Activated naive CD8-positive, alpha-beta T cell treated with anti-CD3 and anti-CD28 coated beads, Interleukin-2, amount 10 ng/mL, durations not matched to agents 7 days and 5 days (primary cell): ENCODE measurements at places on chromosomes 7 and 10. TPM values are rescaled to one million over a fixed set of nuclear protein-coding genes. Genes with fewer than 3 reads are reported as not detected.
A peak's percentile ranks its signal among the peaks of the same experiment; 100 is the strongest.

DNA sequence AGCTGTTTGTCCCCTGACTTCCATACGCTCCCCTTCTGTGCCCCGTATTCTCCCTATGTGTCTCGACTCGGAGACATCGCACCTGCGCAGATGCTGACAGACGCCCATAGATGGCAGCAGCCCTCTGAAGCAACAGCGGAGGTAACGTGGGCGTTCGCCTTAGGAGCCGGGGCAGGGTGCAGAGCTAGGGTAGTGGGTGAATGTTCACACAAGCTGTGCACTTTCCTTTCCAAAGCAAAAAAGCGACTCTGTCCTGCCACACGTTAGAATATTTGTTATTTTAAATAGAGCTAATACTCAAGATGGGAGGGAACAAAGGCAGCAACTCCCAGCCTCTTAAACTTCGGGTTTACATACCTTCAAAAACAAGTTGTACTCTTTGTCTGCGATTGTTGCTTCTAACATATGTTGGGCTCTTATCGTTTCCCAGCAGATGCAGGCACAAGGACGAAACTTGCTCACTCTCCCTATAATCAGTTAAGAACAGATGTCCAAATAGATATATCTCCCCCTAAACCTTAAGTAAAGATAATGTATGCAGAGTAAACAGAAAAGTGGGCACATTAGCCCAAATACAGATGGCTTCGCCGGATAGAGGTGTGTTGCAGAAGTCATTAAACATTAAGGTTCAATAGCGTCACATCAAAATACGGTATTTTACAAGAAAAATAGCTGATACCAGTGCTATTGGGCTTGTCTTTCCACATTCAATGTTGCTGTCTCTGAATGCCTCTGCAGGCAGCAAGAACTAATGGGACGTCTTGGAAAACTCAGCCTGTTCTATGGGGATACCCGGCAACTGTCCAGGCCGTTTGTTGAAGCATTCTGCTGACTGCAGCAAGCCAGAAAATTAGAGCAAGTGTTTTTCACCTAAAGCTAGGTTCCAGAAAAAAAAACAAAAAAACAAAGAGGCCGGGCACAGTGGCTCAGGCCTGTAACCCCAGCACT, 340.3 kb upstream of the PRKCQ start:
- DNase-seq = peak; percentile 75
- H3K36me3 ChIP-seq = no peaks in the 10 kb centered on the region
- H3K4me1 ChIP-seq = peaks cover 27% of the 10 kb centered on the region
- H3K4me3 ChIP-seq = peak overlapping the region; percentile 35
- peak overlapping the region; percentile 11 for H3K27ac ChIP-seq
- H3K27me3 ChIP-seq = peaks cover 2% of the 10 kb centered on the region

- peaks cover 29% of the 10 kb centered on the region for H3K4me1 ChIP-seq
- H3K36me3 ChIP-seq = peaks cover 16% of the 10 kb centered on the region
- peak overlapping the region; percentile 30 for H3K4me3 ChIP-seq
- peak overlapping the region; percentile 72 for H3K27ac ChIP-seq
- peak; percentile 49 for DNase-seq
Observed at GRCh38 chr7:5630670-5631069, 150.8 kb downstream of the RNF216 start.

- H3K27ac ChIP-seq = no peak overlapping the region
- no peaks in the 10 kb centered on the region for H3K36me3 ChIP-seq
- no peaks in the 10 kb centered on the region for H3K4me1 ChIP-seq
- no peak for DNase-seq
- peaks cover 5% of the 10 kb centered on the region for H3K27me3 ChIP-seq
Observed at GRCh38 chr7:3860932-3861331, 559.9 kb downstream of the SDK1 start.

Gene SPACDR
- total RNA-seq = 3.5 TPM

DNA sequence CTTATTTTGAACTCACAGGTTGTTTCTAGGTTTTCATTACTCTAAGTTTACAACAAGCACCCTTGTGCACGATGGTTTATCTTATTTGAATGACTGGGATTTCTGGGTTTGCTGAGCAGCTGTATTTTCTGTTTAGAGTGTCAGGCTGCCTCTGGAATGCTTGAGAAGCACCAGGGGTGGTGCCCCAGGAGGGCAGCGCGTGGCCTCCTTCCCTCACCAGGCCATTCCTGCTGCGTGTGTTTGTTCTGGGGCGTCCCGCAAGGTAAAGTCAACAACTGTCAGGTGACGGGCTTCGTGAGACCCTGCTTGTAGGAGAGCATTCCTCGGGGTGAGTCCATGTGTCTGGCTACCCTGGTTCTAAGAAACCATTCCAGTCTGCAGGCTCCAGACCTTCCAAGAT, 54.9 kb downstream of the FAM171A1 start:
- DNase-seq = no peak

Gene WEE2
- not detected for total RNA-seq

DNA sequence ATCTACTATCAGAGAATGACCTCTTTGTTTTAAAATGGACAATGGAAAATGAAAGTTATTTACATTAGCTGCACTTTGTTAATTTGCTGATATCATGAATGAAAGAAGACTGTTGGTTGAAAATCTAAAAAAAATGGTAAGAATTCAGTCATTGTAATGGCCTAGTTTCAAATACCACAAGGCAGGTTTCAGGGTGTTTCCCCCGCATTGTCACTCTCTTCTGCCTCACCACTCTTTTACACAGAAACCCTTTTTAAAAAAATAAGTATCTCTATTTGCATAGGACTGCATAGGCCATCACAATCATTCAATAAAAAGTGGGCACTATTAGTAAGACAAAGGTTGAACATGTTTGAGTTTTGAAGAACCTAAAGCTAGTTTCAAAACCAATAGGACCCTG, 737.1 kb downstream of the INHBA start:
- no peaks in the 10 kb centered on the region for H3K4me1 ChIP-seq
- H3K27ac ChIP-seq = no peak overlapping the region
- no peak for DNase-seq
- no peaks in the 10 kb centered on the region for H3K36me3 ChIP-seq

Gene NRAP
- total RNA-seq = not detected

GRCh38 chr7:47149208-47149839, 432.6 kb downstream of the TNS3 start:
- peaks cover 6% of the 10 kb centered on the region for H3K27me3 ChIP-seq
- no peak overlapping the region for H3K4me3 ChIP-seq
- no peaks in the 10 kb centered on the region for H3K4me1 ChIP-seq
- DNase-seq = no peak
- no peak overlapping the region for H3K27ac ChIP-seq

GRCh38 chr7:42690794-42691639, 220.9 kb downstream of the C7orf25 start:
- H3K27me3 ChIP-seq = no peaks in the 10 kb centered on the region
- no peak overlapping the region for H3K4me3 ChIP-seq
- no peaks in the 10 kb centered on the region for H3K4me1 ChIP-seq
- no peak overlapping the region for H3K27ac ChIP-seq
- H3K36me3 ChIP-seq = no peaks in the 10 kb centered on the region

DNA sequence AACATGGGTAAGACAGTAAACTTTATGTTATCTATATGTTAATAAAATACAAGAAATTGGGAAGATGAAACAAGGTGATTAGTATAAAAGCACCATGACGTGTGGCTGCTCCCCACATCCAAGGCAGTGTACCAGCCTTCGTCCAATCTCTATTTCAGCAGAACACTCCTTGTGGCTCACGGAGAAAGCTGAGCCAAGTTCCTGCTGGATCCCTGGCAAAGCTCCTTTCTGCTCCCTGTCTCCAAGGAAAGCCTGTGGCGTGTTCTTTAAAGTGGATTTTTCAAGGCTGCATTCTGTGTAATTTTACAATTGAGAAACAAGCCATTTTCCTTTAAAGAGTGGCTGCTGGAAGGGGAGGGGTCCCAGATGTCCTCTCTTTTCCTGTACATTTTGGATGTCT, 467.3 kb downstream of the PTPRN2 start:
- H3K36me3 ChIP-seq = no peaks in the 10 kb centered on the region
- no peak overlapping the region for H3K4me3 ChIP-seq
- no peaks in the 10 kb centered on the region for H3K4me1 ChIP-seq
- H3K27ac ChIP-seq = no peak overlapping the region

Gene PNLIP
- not detected for total RNA-seq

Gene SFMBT2
- total RNA-seq = 50.6 TPM

DNA sequence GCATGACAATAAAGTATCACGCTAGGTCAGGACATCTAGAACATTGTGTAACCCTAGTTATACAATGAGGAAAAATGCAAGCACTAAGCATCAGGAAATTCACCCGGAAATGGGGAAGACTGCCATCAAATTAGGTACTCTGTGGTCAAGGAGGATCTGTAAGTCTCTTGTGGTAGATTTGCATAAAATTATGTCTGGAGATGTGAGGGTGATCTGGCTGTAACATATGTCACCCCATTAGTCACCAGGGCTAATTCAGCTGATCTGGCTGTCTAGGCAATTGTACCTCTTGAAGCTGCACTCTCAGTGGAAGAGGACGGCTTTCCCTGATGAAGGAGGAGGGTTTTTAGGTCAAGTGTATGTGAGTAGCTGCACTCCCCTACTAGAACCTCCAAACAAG, 14.8 kb downstream of the AKR1D1 start:
- no peak for DNase-seq
- H3K27me3 ChIP-seq = peaks cover 3% of the 10 kb centered on the region
- H3K36me3 ChIP-seq = no peaks in the 10 kb centered on the region
- H3K4me1 ChIP-seq = no peaks in the 10 kb centered on the region

Gene LIPF
- not detected for total RNA-seq

DNA sequence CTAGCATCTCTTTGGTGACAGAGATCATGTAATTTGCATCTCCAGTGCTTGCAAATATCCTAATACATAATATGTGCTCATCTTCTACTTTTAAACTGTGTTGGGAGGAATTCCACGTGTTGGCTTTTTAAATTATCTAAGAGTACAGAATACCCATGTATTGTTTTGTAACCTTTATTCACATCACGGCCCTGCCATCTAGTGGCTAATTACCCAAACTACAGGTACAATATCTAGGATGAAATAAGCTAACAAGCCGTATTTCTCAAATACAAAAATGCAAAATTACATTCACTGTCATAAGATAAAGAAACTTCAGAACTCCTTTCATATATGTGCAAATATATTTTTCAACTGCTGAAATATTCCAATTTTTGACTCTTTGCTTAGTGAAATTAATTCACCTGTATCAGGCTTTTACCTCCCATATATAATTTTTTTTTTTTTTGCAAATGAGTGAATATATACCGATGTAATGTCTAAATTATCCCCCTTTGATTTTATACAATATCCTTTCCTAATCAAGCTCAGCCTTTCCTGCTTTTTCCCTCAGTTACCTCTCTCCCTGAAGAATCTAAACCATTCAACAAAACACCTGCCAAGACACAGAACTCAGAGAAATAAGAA, 30.3 kb upstream of the LSM8 start:
- H3K27me3 ChIP-seq = peaks cover 25% of the 10 kb centered on the region
- peaks cover 2% of the 10 kb centered on the region for H3K36me3 ChIP-seq
- no peak overlapping the region for H3K4me3 ChIP-seq
- H3K27ac ChIP-seq = no peak overlapping the region
- DNase-seq = no peak
- H3K4me1 ChIP-seq = no peaks in the 10 kb centered on the region

- H3K27me3 ChIP-seq = peaks cover 18% of the 10 kb centered on the region
- no peak overlapping the region for H3K27ac ChIP-seq
- H3K36me3 ChIP-seq = peaks cover 2% of the 10 kb centered on the region
- H3K4me1 ChIP-seq = peaks cover 8% of the 10 kb centered on the region
- no peak for DNase-seq
Observed at GRCh38 chr10:70657041-70657440, 15.3 kb upstream of the ADAMTS14 start.

GRCh38 chr7:17968791-17969715, 28.8 kb upstream of the SNX13 start:
- DNase-seq = no peak
- no peaks in the 10 kb centered on the region for H3K4me1 ChIP-seq
- H3K27ac ChIP-seq = no peak overlapping the region
- H3K27me3 ChIP-seq = peaks cover 3% of the 10 kb centered on the region
- H3K4me3 ChIP-seq = no peak overlapping the region

DNA sequence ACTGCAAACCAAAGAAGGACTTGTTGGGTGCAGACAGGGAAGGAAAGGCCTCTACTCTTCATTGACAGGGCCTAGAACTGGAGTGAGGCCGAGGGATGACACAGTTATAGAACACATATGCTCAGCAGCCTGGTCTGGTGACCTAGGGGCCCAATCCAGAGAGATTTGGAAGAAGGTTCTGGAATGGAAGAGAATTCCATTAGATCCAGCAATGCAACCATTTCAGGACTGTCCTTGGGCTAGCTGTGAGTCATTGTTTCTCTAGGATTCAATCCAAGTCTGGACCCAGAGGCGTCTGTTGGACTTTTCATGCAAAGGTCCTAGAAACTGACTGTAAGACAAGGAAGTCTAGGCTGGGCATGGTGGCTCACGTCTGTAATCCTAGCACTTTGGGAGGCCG, 59.2 kb downstream of the WIPF3 start:
- H3K4me1 ChIP-seq = no peaks in the 10 kb centered on the region
- H3K36me3 ChIP-seq = no peaks in the 10 kb centered on the region
- no peak overlapping the region for H3K27ac ChIP-seq
- DNase-seq = no peak

- no peak for DNase-seq
- H3K27ac ChIP-seq = no peak overlapping the region
- H3K27me3 ChIP-seq = no peaks in the 10 kb centered on the region
- H3K36me3 ChIP-seq = peaks cover 2% of the 10 kb centered on the region
- H3K4me1 ChIP-seq = peaks cover 14% of the 10 kb centered on the region
Observed at GRCh38 chr7:139673230-139673629, 104.6 kb downstream of the HIPK2 start.

DNA sequence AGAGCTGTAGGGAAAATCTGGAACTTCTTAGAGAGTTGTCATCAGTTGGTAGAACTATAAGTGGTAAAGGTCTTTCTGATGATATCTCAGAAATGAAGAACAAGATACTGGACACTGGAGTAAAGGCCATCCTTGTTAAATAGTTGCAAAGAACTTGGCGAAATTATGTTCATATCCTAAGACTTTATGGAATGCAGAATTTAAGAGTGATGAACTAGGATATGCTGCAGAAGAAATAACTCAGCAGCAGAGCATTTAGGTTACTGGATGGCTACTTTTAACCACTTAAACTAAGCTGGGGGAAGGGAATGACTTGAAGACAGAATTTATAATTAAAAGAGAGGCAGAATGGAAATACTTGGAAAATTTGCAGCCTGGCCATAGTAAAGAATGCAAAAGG, 23.7 kb downstream of the PTEN start:
- no peak overlapping the region for H3K4me3 ChIP-seq
- peaks cover 2% of the 10 kb centered on the region for H3K4me1 ChIP-seq
- no peak for DNase-seq
- H3K27me3 ChIP-seq = no peaks in the 10 kb centered on the region
- no peak overlapping the region for H3K27ac ChIP-seq

Gene NME8
- not detected for total RNA-seq

GRCh38 chr7:70135656-70136055, 537.4 kb downstream of the AUTS2 start:
- no peaks in the 10 kb centered on the region for H3K36me3 ChIP-seq
- H3K27ac ChIP-seq = no peak overlapping the region
- no peaks in the 10 kb centered on the region for H3K27me3 ChIP-seq
- H3K4me1 ChIP-seq = no peaks in the 10 kb centered on the region

Gene CPN1
- total RNA-seq = not detected

GRCh38 chr7:1151653-1152425, 8.2 kb downstream of the ZFAND2A start:
- H3K4me1 ChIP-seq = no peaks in the 10 kb centered on the region
- H3K4me3 ChIP-seq = no peak overlapping the region
- no peak overlapping the region for H3K27ac ChIP-seq
- H3K27me3 ChIP-seq = no peaks in the 10 kb centered on the region
- no peak for DNase-seq

Gene SHLD2
- total RNA-seq = 26.1 TPM

Gene LEP
- total RNA-seq = not detected

Gene PPP1R17
- total RNA-seq = not detected
